ENCODE measurements at places on chromosomes 13 and 19. TPM values are rescaled to one million over a fixed set of nuclear protein-coding genes. Genes with fewer than 3 reads are reported as not detected.

Gene GRK1
- 0.28 TPM for total RNA-seq

Gene ERCC2
- total RNA-seq = 12.8 TPM

DNA sequence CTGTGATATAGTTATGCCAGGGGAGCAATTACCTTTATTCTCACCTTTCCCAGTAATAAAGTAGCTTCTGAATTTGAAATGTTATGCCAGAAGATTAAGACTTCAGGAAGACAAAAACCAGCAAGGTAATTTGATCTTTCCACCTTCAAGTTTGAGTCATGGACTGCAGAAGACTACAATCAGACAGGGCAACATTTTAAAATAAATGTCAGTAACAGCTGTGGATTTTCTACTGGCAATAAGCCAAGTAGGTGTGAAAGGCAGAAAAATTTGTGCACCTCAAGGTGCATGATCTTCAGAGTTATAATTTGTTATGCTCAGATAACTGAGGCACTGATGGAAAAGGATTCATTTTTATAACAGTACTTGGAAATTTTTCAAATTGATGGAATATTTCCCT lies 54.9 kb downstream of the SLITRK1 start:
- DNase-seq = no peak

Gene ZBTB32
- total RNA-seq = not detected

DNA sequence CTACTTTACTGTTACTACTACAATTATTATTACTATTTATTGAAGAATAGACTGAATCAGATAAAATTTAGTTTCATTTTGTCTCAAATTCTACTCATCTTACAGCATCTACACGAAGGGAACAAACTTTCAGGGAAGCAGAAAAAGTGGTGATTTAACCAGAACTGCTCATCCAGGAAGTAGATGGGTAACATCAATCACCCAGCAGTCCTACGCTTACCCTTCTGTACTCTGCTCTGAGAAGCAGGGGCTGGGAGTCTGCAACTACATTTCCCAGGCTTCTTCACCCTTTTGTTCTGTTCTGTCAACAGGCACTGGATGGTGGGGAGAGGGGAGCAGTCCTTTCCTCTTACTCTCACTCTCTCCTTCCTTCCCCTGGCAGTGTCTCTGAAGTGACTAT lies 31.4 kb upstream of the GGACT start:
- no peak for DNase-seq

Gene SBK3
- 0.36 TPM for total RNA-seq

Gene PALM3
- total RNA-seq = not detected

DNA sequence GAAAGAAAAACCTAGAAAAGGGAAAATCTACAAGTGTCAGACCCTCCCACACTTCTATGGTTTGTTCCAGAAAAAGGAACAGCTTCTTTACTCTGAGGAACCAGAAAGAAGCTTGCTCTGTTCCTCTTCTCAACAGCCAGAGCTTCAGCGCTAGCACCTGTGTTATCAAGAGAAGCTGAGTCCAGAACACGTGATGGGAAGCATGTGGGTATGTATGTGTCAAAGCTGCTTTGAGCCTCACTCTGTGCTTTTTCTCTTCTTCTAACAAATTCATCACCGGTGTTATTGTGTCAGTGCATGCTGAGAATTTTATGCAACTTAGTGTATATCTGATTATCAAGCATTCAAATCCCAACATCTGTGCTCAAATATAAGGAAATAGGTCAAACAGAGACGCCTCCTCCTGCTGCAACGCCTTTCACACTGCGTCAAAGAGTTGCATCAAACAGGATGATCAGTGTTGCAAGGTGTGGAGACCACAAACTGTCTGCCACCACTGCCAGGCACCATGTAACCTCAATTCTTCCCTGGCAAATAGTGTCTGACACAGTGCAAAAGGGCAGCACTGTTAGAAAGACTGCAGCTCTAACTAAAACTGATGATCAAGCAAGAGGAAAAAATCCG lies 83.9 kb downstream of the LRRC63 start:
- no peak for DNase-seq

Gene PRR36
- not detected for total RNA-seq

GRCh38 chr19:16586991-16587832 lies 15.0 kb upstream of the SLC35E1 start:
- no peak for DNase-seq

GRCh38 chr13:44605275-44605674 lies 29.1 kb upstream of the TSC22D1 start:
- no peak for DNase-seq

DNA sequence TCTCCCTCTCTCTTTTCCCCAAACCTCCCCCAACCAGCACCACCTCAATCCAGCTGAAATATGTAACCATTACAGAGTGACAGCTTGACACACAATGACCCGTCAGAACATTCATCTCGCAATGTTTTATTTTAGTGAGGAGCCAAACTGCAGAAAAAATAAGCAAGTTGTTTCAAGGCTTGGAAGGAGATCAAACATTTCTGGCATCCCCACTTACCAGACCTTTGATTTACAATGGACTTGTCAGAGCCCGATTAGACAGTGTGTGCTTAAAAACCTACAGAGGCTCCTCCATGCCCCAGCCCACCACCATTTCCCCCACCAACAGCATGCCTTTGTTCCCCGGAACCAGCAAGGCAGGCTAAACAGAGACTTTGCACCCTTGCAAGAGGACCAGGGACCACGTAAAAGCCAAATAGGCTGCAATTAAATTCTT lies 382.8 kb upstream of the ZNF507 start:
- no peak for DNase-seq

Gene CAPN12
- total RNA-seq = not detected

DNA sequence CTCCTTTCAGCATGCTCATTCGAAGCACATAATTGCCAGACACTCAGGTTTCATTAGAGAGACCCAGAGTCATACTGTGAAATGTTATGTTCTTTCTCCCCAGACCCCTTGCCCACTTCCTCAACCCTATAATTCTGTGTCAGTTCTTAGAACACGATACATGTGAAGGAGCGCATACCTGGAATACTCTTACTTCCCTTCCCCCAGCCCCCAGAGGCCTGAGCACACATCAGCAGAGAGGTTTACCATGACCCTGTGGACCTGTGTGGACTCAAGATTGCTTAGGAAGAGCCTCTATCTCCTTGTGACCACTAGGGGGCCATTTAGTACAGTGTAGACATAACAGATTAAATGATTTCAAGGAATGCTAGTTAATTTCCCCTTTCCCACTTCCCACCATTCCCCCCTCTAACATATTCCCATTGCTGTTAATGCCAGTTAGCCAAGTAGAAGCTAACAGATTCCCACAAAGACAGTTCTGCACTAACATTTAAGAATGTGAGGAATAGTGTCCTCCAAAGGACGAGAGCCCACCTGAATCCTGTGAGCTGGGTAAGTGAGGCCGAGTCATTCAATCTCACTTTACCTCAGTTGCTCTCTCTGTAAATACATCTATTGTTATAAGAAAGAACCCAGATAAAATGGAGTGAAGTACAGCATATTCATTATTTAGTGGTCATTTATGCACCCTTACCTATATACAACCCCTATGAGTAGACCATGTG lies 154.2 kb upstream of the MAB21L1 start:
- DNase-seq = no peak

DNA sequence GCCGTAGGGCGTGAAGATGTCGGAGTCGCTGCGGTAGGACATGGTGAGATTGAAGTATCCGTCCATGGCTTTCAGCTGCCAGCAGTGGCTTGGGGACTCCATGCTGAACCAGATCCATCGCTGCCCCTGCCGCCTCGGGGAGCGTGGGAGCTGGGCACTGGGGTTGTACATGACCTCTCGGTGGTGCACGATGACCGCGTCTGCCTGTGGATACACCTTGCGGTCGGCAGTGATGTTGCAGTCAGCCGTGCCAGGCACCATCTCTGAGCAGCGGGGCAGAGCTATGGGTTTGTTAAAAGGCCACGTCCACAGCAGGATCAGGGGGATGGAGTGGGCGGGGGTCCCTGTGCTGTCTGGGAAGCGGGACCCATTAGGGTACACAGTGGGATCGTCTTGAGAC lies 7.4 kb downstream of the FUT6 start:
- no peak for DNase-seq

Gene URAD
- not detected for total RNA-seq

DNA sequence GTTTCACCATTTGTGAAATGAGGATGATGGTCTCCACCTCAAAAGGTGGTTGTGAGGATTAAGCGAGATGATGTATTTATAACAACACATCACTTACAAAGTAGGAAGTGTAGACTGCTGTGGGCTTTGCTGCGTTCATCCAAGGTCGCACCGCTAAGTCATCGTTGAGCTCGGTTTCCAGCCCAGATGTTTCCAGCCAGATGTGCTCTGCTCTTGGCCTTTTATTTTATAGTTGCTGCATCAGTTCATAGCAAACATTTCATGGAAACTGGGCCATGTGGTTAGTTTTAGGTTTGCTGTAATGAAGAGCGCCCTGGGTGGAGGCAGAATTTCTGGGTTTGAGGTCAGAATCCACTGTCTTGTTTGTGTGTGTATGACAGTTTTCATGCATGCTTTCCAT lies 76.5 kb upstream of the RNF113B start:
- DNase-seq = no peak

- DNase-seq = no peak
Observed at GRCh38 chr13:38535261-38535660, 151.6 kb upstream of the FREM2 start.

- DNase-seq = no peak
Observed at GRCh38 chr19:49456326-49456725, 3.3 kb downstream of the ALDH16A1 start.

Gene ARRDC2
- 54.2 TPM for total RNA-seq

GRCh38 chr13:78601874-78602560 lies 1.3 kb downstream of the POU4F1 start:
- no peak for DNase-seq

Gene ZNF575
- total RNA-seq = not detected

- no peak for DNase-seq
Observed at GRCh38 chr19:35027851-35028599, 2.2 kb upstream of the SCN1B start.

GRCh38 chr13:44801990-44802389 lies 187.3 kb downstream of the NUFIP1 start:
- DNase-seq = no peak

DNA sequence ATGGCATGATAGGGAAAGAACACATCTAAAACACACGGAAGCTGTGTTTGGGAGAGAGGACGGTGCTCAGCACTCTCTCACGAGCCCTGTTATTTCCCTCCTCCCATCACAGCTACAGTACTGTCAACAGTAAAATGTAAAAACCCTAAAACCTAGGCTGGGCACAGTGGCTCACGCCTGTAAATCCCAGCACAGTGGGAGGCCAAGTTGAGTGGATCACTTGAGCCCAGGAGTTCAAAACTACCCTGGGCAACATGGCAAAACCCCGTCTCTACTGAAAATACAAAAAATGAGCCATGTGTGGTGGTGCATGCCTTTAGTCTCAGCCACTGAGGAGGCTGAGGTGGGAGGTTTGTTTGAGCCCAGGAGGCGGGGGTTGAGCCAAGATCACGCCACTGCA lies 54.8 kb downstream of the FOXO1 start:
- DNase-seq = no peak

Data from sigmoid colon (tissue), 7 donors.